Aorta (tissue), 5 donors: ENCODE measurements at places on chromosomes 16 and 17. TPM values are rescaled to one million over a fixed set of nuclear protein-coding genes. Genes with fewer than 3 reads are reported as not detected.

- H3K36me3 ChIP-seq = no peaks in the 10 kb centered on the region
- H3K27ac ChIP-seq = no peak overlapping the region
- no peak overlapping the region for H3K4me3 ChIP-seq
- H3K27me3 ChIP-seq = no peaks in the 10 kb centered on the region
- H3K4me1 ChIP-seq = no peaks in the 10 kb centered on the region
Observed at GRCh38 chr16:27413956-27414355, 12.0 kb downstream of the IL21R start.

DNA sequence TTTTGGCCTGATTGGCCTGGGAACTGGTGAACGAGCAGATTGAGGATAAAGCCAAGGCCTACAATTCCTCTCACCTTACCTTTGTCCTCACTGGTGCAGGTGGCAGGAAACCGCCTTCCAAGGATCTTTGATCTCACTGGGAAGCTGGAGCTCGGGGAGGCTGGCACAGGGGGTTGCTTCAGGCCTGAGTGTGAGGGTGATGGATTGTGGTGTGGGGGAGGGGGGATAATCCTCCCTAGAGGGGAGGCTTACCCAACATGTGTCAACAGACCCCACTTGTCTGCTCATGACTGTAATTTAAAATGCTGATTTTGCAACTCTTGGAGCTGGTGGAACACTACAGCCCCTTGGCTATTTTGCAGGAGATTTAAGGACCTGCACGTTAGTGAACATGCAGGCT is 4.5 kb upstream of the RMI2 start:
- H3K4me3 ChIP-seq = no peak overlapping the region
- DNase-seq = no peak
- H3K36me3 ChIP-seq = no peaks in the 10 kb centered on the region
- H3K27ac ChIP-seq = no peak overlapping the region
- H3K4me1 ChIP-seq = no peaks in the 10 kb centered on the region
- H3K27me3 ChIP-seq = no peaks in the 10 kb centered on the region

- peaks cover 3% of the 10 kb centered on the region for H3K36me3 ChIP-seq
- no peak overlapping the region for H3K27ac ChIP-seq
- H3K4me3 ChIP-seq = no peak overlapping the region
Observed at GRCh38 chr16:84717484-84717883, 17.7 kb downstream of the USP10 start.

- no peak for DNase-seq
- no peak overlapping the region for H3K4me3 ChIP-seq
- no peaks in the 10 kb centered on the region for H3K36me3 ChIP-seq
- H3K27ac ChIP-seq = no peak overlapping the region
Observed at GRCh38 chr16:25390761-25391160, 133.1 kb upstream of the ZKSCAN2 start.

DNA sequence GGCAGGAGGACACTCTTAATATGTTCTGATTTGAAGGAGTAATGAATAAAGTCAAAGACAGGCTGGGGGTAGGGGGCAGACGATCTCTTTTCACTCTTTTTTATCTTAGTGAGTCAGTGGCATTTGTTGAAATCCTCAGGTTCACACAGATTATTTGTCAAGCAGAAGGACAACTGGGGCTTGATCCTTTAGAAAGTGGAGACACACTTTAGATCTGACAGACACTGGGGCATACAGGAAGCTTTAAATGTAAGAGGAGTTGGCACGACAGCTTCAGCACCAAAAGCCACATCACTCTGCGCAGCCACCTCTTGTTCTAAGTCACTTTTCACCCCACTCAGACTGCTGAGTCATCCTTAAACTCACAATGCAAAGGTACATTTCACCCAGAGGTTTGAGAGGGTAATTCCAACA is 121.5 kb downstream of the STXBP4 start:
- H3K36me3 ChIP-seq = peaks cover 2% of the 10 kb centered on the region
- no peaks in the 10 kb centered on the region for H3K27me3 ChIP-seq
- no peak overlapping the region for H3K27ac ChIP-seq
- H3K4me3 ChIP-seq = no peak overlapping the region
- no peaks in the 10 kb centered on the region for H3K4me1 ChIP-seq

DNA sequence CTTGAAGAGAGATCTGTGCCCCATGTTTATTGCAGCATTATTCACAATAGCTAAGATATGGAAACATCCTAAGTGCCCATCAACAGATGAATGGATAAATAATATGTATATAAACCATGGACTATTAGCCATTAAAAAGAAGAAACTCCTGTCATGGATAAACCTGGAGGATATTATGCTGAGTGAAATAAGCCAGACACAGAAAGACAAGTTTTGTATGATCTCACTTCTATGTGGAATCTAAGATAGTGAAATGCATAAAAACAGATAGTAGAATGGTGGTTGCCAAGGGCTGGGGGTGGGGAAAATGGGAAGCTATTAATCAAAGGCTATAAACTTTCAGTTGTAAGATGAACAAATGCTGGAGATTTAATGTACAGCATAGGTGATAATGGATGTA is 19.9 kb upstream of the HEATR6 start:
- no peak for DNase-seq
- H3K27ac ChIP-seq = no peak overlapping the region
- H3K36me3 ChIP-seq = no peaks in the 10 kb centered on the region
- H3K27me3 ChIP-seq = no peaks in the 10 kb centered on the region

DNA sequence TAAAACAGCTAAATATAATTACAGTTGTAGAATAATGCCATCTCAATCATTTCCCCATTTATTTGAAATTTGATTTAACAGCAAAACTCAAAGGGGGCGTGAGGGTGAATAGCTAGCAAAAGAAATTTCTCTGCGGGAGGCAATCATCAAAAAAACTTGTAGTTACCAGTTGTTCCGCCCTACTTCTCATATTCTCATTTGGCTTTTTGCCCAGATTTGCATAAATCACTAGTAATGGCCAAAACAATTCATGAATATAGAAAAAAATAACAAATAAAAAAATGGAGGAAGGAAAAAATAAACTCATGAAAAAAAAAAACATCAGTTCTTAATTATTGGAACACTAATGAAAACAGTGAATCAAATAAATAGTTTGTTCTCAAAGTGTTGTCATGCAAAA is 722.6 kb upstream of the KIF2B start:
- no peaks in the 10 kb centered on the region for H3K36me3 ChIP-seq
- no peaks in the 10 kb centered on the region for H3K4me1 ChIP-seq
- no peak overlapping the region for H3K27ac ChIP-seq
- no peak overlapping the region for H3K4me3 ChIP-seq

GRCh38 chr16:80054647-80055046 is 454.1 kb upstream of the MAF start:
- H3K27me3 ChIP-seq = no peaks in the 10 kb centered on the region
- H3K4me3 ChIP-seq = no peak overlapping the region
- DNase-seq = no peak

DNA sequence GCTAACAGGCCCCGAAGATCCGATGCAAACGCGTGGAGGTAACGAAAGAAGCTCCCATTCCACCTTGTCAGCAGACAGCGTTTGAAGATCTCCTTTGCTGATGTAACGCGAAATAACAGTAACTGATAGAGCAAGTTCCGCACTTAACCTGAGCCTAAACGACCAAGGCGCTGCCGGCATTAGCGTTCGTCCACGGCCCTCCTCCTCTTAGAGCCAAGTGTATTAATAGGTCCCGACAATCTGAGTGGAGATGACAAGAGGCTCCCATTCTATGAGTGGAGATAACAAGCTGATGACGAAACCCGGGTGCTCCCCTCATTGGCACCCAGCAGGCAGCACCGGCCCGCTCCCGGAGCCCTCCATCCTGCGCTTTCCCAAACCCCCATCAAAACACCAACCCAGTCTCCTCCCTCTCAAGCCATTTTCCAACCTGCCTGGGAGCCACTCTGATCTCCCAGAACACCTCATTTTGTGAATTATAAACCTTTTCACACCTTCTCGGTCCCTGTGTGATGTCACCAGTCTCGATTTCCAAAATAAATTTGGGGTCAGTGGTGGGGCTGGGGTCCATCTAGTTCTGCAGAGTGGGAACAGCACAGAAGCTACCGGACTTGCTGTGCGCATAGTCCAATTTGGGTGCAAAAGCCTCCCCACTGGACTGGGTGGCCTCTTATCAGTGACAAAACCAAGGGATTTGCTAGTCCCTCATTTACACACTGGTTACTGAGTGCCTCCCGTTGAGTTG is 35.4 kb upstream of the ARL4D start:
- no peaks in the 10 kb centered on the region for H3K27me3 ChIP-seq
- no peak overlapping the region for H3K27ac ChIP-seq
- no peaks in the 10 kb centered on the region for H3K36me3 ChIP-seq
- no peak for DNase-seq

- no peak overlapping the region for H3K4me3 ChIP-seq
- DNase-seq = no peak
- H3K27me3 ChIP-seq = no peaks in the 10 kb centered on the region
- H3K36me3 ChIP-seq = no peaks in the 10 kb centered on the region
- H3K4me1 ChIP-seq = peaks cover 2% of the 10 kb centered on the region
Observed at GRCh38 chr16:80991792-80992430, 14.8 kb downstream of the CMC2 start.

DNA sequence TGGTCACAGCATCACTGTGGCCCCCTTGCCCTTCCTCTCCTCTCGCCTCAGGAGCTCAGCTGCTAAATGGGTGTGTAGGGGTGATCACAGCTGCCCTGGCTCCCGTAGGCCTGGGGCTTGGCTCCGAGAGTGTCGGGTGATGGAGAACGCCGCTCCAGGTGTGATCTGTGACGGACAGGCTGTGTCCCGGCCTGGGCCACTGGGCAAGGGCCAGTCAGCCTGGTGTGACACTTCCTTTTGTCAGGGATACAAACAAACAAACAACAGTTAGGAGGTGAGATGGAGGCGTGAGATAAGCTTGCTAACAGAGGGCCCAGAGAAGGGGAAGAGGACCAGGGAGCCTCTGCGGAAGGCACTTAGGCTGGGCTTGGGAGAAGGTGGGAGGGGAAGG is 2.0 kb downstream of the ADGRG1 start:
- DNase-seq = no peak
- H3K4me3 ChIP-seq = no peak overlapping the region
- no peaks in the 10 kb centered on the region for H3K36me3 ChIP-seq

- H3K4me3 ChIP-seq = no peak overlapping the region
- no peak for DNase-seq
- H3K27ac ChIP-seq = no peak overlapping the region
- no peaks in the 10 kb centered on the region for H3K36me3 ChIP-seq
- no peaks in the 10 kb centered on the region for H3K4me1 ChIP-seq
- no peaks in the 10 kb centered on the region for H3K27me3 ChIP-seq
Observed at GRCh38 chr16:2792940-2793339, 5.3 kb upstream of the PRSS41 start.

- DNase-seq = no peak
- H3K4me1 ChIP-seq = no peaks in the 10 kb centered on the region
- no peak overlapping the region for H3K4me3 ChIP-seq
- H3K27me3 ChIP-seq = no peaks in the 10 kb centered on the region
- no peak overlapping the region for H3K27ac ChIP-seq
- no peaks in the 10 kb centered on the region for H3K36me3 ChIP-seq
Observed at GRCh38 chr16:68715471-68715870, 21.6 kb upstream of the CDH1 start.

DNA sequence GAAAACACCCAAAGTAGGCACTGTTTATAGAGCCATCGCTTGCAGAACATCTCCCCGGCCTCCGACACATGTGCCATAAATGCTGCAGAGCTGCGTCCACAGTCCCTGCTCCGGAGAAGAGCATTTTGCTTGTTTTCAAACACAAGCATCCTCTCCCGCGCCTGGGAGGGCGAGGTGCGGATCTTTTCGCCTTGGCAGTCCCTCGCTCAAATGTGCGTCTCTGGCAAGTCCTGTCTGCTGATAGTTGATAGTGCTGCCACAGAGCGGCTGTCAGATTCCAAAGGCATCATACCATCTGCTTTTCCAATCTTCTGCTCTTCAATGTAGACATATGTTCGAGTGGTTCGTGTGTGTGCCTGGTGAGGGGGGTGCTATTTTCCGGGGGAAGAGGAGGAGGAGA is 603.7 kb downstream of the MAF start:
- no peak for DNase-seq
- no peak overlapping the region for H3K4me3 ChIP-seq
- H3K27me3 ChIP-seq = no peaks in the 10 kb centered on the region
- no peak overlapping the region for H3K27ac ChIP-seq
- no peaks in the 10 kb centered on the region for H3K36me3 ChIP-seq

DNA sequence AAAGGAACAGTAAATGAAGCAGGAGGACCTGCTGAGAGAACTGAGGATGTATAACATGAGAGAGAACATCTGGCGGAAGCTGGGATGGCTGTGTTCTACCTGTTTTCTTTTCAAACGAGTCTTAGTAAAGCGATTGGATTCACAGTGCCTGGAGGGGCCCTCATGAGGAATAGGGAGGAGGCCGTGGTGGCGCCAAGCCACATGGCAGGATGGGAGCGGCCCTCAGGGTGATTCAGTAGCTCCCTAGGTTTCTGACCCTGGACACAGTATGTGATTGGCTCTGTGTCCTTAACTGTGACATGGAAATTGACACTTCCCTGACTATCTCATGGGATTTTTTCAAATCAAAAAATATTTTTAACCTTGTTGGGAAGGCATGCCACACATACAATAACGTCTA is 32.1 kb downstream of the USP43 start:
- no peak overlapping the region for H3K4me3 ChIP-seq
- no peaks in the 10 kb centered on the region for H3K27me3 ChIP-seq
- no peak overlapping the region for H3K27ac ChIP-seq

DNA sequence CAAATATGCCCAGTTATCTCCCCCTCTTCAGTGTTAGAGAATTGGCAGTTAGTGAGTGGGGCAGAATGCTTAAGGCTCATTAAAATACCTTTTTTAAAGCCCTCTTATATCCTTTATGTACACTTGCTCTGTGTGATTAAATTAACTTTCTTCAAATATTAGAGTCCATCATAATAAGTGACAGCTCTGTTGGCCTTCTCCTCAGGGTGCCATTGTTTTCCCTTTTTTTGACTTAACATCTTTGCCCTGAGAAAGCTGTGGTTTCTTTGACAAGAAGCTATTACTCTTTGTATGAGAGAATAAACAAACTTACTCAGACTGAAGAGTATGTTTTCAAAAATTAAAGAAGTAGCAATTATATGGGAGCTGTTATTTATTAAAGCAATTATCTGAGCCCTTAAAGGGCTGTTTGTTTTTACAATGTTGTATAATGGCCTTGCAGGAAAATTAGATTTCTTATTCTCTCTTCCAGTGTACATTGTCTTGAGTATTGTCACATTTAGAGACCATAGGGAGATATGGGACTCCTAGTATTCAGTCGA is 13.4 kb downstream of the RBBP6 start:
- no peaks in the 10 kb centered on the region for H3K27me3 ChIP-seq
- no peak for DNase-seq
- no peak overlapping the region for H3K27ac ChIP-seq
- no peak overlapping the region for H3K4me3 ChIP-seq
- no peaks in the 10 kb centered on the region for H3K36me3 ChIP-seq

DNA sequence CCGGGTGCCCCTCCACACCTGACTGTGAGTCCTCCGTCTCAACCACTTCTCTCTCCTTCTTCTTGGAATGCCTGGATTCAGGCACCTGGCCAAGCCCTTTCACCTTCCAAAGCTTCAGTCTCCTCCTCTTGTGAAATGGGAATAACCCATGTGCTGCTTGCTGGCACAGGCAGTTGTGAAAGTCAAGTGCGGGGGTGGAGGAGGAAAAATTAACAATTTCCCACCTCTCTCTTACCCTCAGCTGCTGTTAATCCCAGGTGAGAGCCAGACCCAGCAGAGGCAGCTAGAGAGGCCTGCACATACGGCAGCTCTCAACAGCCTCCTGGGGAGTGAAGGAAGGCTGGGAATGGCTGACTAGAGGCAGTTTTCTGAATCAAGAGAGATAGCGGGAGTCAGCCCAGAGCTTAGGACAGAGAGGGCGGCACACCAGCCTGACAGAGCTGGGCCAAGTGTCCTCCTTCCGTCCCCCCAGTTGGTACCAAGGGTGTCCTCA is 77.9 kb upstream of the LGALS9 start:
- H3K27me3 ChIP-seq = no peaks in the 10 kb centered on the region
- H3K36me3 ChIP-seq = no peaks in the 10 kb centered on the region
- H3K4me3 ChIP-seq = no peak overlapping the region
- H3K27ac ChIP-seq = no peak overlapping the region

CACNG3 gene
- not detected for total RNA-seq

CD300E gene
- 4.3 TPM for total RNA-seq

RNF157 gene
- total RNA-seq = 2.0 TPM

ARL4D gene
- 14.2 TPM for total RNA-seq
